ENCODE measurements at places on chromosomes 6 and 20. TPM values are rescaled to one million over a fixed set of nuclear protein-coding genes. Genes with fewer than 3 reads are reported as not detected.

DLL1 gene
- total RNA-seq: 1.6 TPM

GRCh38 chr6:77463308-77463860 is at the start of gene HTR1B:
TSS of gene HTR1B (minus strand) at chr6:77463491. CDS start at chr6:77463403, 88 bp downstream.
- H3K4me3 ChIP-seq: no peak within 1 kb of the TSS
- H3K4me1 ChIP-seq: no peaks in the 10 kb centered on the region
- H3K27ac ChIP-seq: no peak within 1 kb of the TSS
- H3K36me3 ChIP-seq: no peaks in the 10 kb centered on the region

DNA sequence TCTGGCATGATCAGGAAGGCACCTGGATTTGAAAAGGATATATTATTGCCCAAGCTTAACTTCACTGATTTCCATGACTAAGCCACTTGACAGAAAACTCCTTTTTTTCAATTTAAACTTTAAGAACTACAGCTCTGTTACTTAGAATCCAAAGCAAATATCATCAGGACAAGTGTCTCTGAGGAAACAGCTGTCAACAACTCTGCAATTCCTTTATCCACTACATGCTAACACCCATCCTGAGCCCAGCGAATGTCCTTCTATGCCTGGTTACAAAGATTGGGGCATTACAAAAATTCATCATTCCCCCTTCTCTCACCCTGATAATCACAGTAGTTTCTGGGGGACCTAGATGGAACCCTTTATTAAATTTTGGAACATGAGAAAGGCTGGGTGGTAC is 136.8 kb downstream of the GMPR start:
- H3K4me1 ChIP-seq: no peaks in the 10 kb centered on the region
- no peaks in the 10 kb centered on the region for H3K36me3 ChIP-seq
- H3K27me3 ChIP-seq: no peaks in the 10 kb centered on the region
- DNase-seq: no peak
- no peak overlapping the region for H3K27ac ChIP-seq
- no peak overlapping the region for H3K4me3 ChIP-seq

DNA sequence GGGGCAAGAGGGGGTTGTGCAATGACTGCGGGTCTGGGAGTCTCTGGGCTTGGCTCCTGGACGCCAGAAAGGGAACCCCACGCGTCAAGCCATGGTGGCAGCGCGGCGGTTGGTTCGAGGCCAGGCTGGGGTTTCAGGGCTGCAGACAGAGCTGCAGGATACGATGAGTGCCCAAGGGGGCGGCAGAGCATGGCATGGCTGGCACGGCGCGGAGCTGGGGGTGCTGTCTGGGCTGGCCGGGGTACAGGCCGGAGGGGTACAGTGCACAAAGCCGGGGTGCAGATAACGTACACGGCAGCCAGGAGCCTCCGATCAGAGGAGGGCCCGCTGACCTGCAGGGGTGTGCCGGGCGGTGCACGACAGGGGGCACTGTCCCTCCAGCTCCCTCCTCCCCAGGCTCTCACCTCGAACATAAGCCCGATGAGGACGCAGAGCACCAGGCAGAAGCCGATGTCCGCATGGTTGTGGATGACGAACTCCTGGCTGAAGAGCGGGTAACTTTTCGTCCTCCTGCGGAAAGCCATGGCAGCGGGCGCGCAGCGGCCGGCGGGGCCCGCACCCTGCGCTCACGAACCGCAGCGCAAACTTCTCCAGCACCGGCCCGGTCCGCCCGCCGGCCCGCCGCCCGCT is 353 bp downstream of the TRAM2 start:
- no peaks in the 10 kb centered on the region for H3K27me3 ChIP-seq
- peak overlapping the region; percentile 67 for H3K4me3 ChIP-seq
- peak; percentile 37 for DNase-seq
- H3K4me1 ChIP-seq: peaks cover 40% of the 10 kb centered on the region
- no peak overlapping the region for H3K27ac ChIP-seq
